ENCODE measurements at places on chromosomes 12 and 14.

- no peak for DNase-seq
Observed at GRCh38 chr12:29239336-29239735, 90.3 kb downstream of the FAR2 start.

DNA sequence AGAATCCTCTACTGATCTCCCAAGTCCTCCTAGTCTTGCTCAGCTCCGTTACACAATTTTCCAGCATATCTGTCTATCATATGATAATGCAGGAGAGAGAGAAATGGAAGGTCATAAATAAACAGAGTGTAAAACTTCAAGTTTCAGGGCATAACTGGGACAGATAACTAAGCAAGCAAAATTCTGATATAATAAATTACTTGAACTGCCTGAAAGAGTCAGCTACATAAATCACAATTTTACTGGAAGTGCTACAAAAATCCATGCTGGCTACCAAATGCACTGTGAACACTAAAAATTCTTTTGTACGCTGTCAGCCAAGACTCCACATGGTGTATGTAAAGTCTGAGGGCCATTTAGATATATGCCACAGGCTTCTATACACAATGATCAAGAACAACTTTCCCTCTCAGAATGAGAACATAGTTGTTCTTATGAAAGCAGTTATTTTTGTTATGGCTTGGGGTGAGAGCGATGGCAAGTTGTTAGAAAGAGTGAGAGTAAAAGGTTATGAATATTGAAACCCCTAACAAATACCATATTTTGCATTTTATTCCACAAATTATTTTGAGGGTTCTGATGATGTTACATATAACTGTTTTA lies 41.1 kb downstream of the GRIP1 start:
- DNase-seq = no peak

- no peak for DNase-seq
Observed at GRCh38 chr14:35218963-35219362, 73.2 kb upstream of the PSMA6 start.

DNA sequence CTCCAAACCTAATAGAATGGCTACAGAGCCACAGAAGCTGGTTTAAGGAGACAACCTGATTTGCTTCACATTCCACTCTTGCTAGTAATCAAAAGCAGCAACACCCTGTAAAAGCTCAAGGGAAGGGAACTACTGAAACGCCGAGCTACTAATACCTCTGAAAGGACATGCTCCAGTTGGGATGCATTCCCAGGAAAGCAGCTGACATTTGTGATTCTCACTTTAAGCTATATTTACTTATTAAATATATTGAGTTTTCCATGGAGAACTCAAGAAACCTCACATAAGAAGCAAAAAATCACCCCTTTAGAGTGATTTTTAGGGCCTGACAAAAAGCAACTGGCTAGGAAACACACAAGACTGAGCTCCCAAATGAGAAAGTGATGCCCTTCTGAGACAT lies 1073.0 kb upstream of the FLRT2 start:
- no peak for DNase-seq

DNA sequence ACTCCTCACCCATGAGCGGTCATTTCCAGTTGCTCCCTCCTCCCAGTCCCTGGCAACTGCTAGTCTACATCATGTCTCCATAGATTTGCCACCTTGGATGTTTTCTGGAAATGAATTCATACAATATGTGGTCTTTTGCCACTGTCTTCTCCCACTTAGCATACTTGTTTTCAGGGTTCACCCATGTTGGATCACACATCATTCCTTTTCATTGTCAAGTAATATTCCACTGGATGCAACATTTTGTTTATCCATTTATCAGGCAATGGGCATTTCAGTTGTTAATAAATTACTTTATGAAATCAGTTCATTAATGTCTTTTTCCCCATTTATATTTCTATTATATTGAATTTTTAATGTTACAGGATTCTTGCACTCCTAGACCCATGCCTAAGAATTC lies 64.3 kb downstream of the EML1 start:
- no peak for DNase-seq

DNA sequence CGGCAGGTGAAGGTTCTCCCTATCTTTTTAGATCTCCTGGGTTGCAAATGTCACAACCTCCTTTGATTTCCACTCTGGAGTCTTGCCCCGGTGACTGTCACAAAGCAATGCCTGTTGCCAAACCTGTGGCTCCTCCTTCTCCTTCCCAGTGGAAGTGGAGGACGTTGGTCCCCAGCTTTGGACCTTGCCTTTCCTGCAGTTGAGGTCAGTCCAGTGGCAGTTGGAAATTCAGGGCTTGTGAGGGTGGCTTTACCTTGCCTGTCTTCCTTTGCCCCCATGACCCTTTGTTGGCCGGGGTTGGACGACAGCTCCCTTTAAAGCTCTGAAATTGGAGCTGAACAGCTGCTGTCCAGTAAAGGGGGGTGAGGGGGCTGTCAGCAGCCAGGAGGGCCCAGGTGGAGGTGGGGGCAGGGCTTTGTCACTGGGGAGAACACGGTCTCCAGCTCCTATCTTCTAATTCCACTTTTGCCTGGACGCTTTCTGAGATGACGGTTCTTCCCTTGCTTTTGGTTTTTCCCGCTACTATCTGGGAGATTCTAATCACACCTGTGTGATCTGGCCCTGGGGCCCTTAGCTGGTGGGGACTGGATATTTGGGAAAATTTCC lies 4.1 kb downstream of the TEAD4 start:
- DNase-seq = no peak

DNA sequence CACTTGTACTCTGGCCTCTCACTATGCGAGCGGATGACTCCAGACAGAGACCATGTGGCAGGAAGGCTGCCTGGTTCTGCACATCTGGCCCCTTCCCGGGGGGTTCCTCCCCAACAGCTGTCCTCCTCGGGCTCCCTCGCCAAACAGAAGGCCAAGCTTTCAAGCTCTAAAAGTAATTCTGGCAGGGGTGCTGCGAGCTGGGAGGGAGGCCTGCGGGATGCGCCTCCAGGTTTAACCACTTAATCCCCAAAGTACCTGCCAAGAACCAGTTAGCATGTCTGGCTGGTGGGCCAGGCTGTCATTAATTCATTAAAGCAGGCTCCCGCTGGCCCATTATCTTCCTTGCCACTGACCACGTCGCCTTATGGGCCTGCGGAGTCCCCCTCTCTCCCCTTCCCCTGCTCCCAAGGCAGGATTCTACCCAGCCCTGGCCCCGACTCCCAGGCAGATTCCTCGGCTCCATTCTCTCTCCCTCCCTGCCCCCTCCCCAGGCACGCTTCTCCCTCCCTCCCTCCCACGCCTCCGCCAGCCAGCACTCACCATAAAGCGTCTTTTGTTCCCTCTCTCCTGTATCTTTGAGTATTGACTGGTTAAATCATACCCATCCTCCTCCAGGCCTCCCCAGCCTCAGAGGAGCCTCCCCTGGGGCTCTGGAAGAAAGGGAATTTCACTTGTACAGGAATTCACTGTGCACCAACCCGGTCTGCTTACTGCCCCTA lies 4.9 kb downstream of the HRK start:
- DNase-seq = no peak

- DNase-seq = no peak
Observed at GRCh38 chr14:81231540-81231939, 10.8 kb upstream of the GTF2A1 start.

- DNase-seq = no peak
Observed at GRCh38 chr12:46217541-46218321, 51.1 kb downstream of the SLC38A1 start.

GRCh38 chr14:101349108-101349507 lies 212.2 kb upstream of the DIO3 start:
- no peak for DNase-seq

DNA sequence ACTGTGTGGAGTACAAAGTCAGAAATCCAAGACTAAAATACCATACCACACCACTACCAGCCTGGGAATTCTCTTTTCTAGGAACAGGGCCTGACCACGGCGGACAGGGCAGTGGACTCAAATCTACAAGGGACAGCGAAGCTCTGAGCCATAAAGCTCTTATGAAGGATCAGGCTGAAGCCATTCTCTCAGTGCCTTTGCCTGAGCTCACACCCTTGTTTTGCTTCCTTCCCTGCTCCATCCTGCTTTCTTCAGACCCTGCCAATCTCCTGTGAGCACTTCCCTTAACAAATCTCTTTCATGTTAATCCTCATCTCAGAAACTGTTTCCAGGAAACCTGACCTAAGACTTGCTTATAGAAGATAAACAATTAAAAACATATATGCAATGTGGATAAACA lies 398.5 kb downstream of the MDGA2 start:
- DNase-seq = no peak

DNA sequence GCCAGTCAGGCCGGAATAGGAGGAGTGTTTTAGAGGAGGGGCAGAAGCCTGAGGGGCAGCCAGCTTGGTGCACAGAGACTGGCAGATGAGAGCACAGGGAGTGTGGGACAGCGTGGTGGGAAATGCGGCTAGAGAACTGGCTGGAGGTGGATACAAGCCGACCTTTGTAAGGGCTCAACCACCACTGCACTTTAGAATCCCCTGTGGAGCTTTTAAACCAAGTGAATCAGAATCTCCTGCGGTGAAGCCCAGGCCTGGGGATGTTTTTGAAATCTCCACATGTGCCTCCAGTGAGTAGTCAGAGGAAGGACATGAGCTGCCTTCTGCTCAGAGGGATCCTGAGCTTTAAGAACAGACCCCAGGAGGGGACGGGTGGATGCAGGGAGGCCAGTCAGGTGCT lies 10.9 kb upstream of the PCED1B start:
- no peak for DNase-seq

DNA sequence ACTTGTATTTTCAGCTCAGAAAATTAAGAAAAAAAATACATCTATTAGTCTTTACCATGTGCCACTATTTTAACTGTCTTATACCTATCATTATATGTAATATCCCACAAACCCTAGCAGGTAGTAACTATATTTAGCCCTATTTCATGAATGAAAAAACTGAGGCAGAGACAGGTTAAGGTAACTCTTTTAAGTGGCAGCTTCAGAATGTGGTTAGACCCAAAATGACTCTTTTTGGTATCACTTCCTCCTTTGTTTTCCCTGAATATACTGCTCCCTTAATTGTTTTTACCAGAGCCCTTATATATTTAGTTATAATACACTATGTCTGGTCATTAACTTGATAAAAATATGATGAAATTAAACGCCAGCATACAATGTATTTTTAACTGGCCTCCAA lies 235.6 kb upstream of the RPL10L start:
- DNase-seq = no peak

- DNase-seq = no peak
Observed at GRCh38 chr12:124078800-124079199, 105.8 kb downstream of the ZNF664 start.

All from CMK (cell line).